ENCODE measurements at places on chromosomes 7 and 10.

DNA sequence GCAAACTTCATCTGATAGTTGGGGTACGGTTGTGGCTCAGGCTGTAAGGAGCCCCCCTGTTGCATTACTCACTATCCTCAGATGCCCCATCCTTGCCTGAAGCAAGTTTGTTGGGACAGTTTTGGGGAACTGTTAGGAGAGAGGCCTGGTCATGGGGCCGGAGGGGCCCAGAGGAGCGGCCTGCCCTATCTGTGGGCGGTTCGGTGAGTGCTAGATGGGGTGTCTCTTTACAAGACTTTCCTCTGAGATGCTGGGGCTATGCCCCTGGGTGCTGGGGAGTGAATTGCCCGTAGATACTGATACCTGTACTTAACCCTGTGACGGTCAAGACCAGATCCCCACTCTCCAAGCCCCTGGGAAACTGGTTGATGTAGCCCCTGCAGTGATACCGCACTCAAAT, 12.4 kb downstream of the CUX1 start:
- no peak for DNase-seq

GRCh38 chr7:106841896-106842390, 23.1 kb upstream of the PIK3CG start:
- DNase-seq, result peak; percentile 18

DNA sequence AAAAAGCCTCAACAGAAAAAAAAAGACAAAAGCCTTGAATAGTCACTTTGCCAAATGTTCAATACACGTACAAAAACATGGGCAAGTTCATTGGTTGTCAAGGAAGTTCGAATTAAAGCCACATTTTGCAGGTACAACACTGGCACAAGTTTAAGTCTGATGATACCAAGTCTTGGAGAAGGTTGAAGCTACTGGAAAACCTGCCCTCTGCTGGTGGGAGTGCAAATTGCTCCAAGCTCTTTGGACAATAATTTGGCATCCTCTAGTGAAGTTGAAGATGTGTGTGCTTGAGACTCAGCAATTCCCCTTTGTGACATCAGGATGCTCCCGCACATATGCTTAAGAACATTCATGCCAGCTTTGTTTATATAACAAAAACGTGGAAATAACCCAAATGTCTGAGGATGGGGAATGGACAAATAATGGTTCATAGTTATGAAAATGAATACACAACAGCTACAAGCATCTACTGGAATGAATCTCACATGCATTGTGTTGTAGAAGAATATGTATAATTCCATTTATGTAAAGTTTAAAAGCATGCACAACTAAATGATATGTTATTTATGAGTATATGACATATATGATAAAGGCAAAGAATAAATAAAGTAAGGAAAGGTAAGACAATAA, 120.0 kb upstream of the PLPP4 start:
- DNase-seq, result no peak

DNA sequence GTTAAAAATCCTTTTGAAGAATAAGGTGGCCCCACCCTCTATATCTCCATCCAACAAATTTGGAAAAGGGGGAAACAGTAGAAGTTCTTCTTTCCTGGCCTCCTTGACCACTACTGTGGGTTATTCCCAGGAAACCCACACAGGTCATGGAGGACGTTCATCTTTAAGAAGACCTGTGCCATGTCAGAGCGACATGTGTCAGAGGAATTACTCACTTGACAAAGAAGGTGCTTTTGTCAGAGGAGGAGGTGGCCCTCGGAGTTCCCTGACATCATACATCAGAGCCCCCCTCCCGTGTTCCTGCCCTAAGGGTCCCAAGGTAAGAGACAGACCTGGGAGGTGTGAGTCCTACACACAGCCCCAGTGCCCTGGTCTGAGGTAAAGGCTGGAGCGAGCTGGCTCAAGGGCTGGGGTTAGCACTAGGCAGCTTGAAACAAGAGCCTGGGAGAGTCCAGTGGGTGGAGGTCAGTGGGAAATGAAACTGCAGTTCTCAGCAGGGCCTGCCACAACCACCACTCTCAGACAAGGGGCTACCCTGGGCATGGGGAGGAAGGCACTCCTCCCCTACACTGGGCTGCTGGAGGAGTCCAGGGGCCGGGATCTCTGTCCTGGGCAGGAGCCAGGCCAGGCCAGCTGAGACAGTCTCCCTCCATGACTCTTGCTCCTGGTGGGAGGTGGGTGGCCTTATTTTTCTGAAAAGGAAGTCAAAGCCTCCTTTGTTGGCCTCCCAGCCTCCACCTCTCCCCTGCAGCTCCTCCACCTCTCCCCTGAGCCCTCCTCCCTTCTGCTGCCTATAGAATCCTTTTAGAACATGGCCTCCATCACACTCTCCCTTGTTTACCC, 21.8 kb upstream of the ZMIZ1 start:
- no peak for DNase-seq

DNA sequence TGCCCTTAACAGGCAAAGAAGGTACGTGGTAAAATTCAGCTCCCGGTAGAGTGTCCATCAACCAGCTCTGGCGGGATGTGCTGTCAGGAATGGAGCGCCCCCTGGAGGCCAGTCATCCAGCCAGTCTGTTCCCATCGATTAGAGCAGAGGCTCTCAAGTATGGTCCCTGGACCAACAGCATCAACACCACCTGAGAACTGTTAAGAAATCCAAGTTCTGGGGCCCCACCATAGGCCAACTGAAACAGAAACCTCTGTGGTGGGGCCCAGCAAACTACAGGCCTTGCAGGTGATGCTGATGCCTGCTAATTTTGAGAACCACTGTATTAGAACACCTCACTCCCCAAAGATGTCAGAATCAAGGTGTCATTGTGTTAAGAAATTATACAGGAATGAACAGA, 109.2 kb downstream of the DPY19L1 start:
- DNase-seq, result no peak

GRCh38 chr10:102744374-102745051, 765 bp downstream of the WBP1L start:
- DNase-seq, result no peak

DNA sequence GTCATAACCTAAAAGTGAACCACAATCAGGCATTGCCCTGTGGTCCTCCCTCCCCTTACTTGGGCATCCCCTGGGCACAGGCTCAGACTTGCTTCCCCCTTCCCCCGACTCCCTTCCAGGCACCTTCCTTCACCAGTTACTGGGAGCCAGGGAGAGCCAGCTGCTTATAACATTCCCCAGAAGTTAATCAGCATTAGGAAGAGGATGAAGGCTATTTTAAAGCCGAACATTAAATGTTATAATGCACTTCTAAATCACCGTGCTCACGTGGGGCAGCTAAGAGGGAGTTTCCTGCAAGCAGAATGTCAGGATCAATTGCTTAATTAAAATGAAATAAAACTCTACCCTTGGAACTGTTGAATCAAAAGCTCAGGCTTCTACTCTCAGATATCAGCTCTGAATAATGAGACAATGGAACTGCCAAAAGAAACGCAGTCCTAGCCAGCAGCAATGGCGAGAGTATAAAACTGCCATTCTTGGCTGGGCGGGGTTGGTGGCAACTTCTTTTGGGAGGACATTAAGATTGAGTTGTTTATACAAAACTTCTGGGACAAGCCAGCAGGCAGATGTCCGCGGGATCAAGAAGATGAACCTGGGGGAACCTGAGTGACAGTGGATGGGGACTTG, 169.5 kb downstream of the FANK1 start:
- DNase-seq, result no peak

- DNase-seq, result no peak
Observed at GRCh38 chr10:59299933-59300332, 62.4 kb downstream of the FAM13C start.

DNA sequence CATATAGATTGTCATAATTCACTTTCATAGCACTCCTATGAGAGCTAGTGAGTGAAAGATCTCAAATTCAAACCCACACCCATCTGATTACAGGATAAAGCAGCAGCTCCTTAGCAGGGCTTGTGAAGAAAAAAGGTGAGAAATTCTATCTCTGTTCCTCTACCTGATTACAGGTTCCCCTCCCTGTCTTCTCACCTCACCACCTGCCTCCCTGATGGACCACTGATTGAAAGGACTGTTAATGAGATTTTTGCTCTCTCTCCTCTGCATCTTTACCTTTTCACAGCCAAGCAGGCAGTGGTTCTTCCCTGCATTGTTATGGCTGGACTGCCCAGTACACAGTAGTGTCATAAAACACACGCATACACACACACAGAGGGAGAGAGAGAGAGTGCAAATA, 228.5 kb downstream of the MTERF1 start:
- DNase-seq, result no peak

GRCh38 chr7:28174901-28175661, 5.5 kb downstream of the JAZF1 start:
- no peak for DNase-seq

DNA sequence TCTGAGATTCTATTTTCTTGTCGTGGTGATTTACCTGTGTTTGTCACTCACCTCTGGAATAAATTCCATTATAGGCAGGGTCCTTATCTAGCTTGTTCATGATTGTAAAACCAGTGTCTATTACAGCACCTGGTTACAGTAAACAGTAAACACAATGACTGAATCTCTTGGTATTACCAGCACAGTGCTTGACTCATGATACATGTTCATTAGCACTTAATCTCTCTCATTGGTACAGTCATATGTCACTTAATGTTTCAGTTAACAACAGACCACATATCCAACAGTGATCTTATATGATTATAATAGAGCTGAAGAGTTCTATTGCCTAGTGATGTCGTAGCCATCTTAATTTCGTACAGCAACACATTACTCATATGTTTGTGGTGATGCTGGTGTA, 1.6 kb upstream of the TASOR2 start:
- DNase-seq, result no peak

DNA sequence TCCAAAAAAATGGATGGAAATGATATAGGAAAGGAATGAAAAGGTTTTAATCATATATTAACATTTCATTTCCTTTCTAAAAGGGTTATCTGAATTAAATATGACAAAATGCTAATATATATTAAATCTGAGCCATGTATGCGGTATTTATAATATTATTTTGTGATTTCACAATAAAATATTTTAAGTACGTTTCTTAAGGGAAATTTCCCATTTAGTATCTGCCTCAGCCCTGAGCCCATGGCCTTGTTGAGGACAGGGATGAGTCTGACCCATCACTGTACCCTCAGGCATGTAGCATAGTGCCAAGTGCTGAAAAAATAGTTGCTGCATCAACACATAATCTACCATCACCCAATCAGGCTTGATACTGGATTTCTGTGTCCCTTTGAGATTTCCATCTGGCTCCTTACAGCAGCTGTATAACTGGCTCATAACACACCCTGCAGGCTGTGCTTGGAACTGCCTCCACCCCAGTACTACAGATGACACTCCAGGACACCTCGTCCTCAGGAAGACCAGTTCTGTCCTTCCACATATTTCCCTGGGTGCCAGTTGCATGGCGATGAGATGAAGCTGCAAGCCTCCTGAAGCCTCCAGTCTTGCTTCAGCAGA, 59.4 kb upstream of the ASAH2 start:
- DNase-seq, result no peak

DNA sequence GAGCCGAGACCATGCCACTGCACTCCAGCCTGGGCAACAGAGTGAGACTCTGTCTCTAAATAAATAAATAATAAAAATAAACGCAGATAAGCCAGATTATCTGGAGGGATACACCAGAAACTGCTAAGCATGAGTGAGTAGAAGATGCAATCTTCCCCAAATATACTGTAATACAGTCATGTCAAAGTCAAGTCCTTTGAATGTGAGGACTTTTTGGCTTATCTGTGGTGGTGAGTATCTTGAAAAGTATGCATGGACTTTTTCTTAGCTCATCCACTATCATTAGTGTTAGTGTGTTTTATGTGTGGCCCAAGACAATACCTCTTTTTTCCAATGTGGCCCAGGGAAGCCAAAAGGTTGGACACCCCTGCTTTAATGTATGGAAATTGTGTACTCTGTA, 44.7 kb upstream of the PITRM1 start:
- DNase-seq, result no peak

DNA sequence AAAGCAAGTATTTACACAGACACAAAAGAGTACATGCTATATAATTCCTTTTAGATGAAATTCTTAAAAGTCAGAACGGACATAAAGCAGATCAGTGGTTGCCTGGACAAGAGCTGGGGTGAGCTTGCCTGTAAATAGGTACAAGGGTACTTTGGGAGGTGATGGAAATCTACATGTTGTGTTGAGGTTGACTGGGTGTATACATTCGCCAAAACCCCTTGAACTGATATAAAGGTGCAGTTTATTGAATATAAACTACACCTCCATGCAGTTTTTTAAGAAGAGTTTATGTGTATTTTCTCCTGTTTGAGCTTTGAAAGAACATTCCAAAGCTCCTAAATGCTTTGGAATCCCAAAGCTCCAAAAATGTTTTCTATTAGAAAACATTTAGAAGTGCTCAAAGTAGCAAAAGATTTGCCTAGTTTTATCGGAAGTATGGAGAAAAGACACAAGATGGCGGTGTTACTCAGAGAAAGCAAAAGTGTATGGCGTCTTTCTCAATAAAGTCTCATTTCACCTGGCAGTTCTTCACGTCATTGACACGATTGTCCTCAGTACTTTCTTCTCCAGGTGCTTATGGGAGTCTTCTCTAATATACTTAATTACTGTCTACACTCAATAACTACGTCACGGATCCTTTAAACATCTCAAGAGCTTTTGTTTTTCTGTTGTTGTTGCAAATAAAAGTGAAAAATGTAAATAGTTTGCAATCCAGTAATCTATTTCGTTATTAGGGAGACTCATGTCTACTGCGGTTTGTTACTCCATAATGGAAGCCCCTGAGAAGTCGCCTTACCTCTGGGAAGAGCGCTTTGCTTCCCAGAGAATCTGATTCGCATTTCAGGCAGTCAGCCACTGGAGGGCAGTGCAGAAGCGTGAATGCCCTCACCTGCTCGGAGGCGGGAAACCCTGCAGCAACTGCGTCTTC, 14.7 kb upstream of the SEC61G start:
- peak; percentile 60 for DNase-seq

GRCh38 chr10:124468624-124469023, 7.0 kb downstream of the LHPP start:
- no peak for DNase-seq

DNA sequence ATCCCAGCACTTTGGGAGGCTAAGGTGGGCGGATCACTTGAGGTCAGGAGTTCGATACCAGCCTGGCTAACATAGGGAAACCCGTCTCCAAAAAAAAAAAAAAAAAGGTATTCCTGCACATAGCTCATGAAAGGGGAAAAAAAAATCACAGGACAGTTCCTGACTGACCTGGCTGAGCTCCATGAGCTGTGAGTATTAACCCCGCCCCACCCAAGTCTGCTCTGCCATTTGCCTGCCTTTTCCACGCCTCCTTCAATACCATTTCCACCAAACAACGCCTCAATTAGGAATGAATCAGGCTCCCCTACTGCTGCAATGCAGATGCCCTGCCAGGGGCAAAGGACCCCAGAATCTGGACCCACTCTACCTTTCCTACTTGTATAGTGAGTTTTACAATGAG, 55.0 kb downstream of the PDIA4 start:
- DNase-seq, result no peak

GRCh38 chr7:135117096-135117495, 30.8 kb upstream of the TMEM140 start:
- DNase-seq, result no peak

DNA sequence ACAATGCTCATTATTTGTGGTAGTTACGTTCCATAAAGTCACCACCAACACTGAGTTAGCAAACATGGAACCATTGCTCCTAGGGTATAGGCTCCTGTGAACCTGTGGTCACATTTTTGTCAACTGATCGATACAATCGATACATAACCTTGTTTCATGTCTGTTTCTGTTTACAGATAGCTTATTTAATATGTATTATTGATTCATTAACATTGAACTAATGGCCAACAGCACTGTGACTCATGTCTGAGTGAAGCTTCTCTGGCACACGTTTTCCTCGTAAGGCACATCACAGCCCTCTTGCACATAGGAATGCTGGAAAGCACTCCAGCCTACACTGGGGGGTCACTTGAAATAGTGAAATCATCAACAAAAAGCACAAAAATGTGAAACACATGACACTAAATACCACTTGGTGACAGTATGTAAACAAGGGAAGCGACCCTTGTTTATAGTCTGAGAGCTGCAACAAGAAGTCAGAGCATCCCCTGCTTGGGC, 27.0 kb downstream of the GHRHR start:
- DNase-seq, result no peak

Data from NCI-H187 (cell line).